Foreskin keratinocyte (primary cell): ENCODE measurements at places on chromosomes 3 and 15. TPM values are rescaled to one million over a fixed set of nuclear protein-coding genes. Genes with fewer than 3 reads are reported as not detected.

The SLC28A2 gene
- total RNA-seq: not detected in 2 replicates

The BCHE gene
- total RNA-seq: 2.8 and 3.7 TPM in 2 replicates

The CYP19A1 gene
- not detected in 2 replicates for total RNA-seq

The TRPM1 gene
- not detected in 2 replicates for total RNA-seq

The CCDC12 gene
- total RNA-seq: 35.6 and 42.5 TPM in 2 replicates

The CNTN4 gene
- total RNA-seq: not detected in 2 replicates

The MLF1 gene
- total RNA-seq: 11.1 and 11.6 TPM in 2 replicates

The GOLGA8J gene
- total RNA-seq: 0.07 TPM in 1 of 2 replicates, not detected in the other

The SMAD6 gene
- 0.10 TPM in 1 of 2 replicates, not detected in the other for total RNA-seq

The CCRL2 gene
- not detected in 2 replicates for total RNA-seq

The TGFBR2 gene
- 125 TPM in 2 replicates for total RNA-seq

The NOX5 gene
- 0.04 and 0.14 TPM in 2 replicates for total RNA-seq

The ENTPD3 gene
- total RNA-seq: 2.2 and 2.4 TPM in 2 replicates

The CFAP44 gene
- 1.0 and 1.1 TPM in 2 replicates for total RNA-seq

The ARIH1 gene
- total RNA-seq: 63.6 and 66.9 TPM in 2 replicates

The CHRD gene
- not detected in 2 replicates for total RNA-seq

The XCR1 gene
- total RNA-seq: not detected in 2 replicates
